Keratinocyte (primary cell): ENCODE measurements at places on chromosomes 6 and 20. TPM values are rescaled to one million over a fixed set of nuclear protein-coding genes. Genes with fewer than 3 reads are reported as not detected.

C6orf52 gene
- not detected in 3 replicates for polyA plus RNA-seq

B3GAT2 gene
- 0.01 TPM in 1 of 3 replicates, not detected in the others for polyA plus RNA-seq

TRIM31 gene
- polyA plus RNA-seq = 0.06 TPM in 1 of 3 replicates, not detected in the others

C6orf163 gene
- polyA plus RNA-seq = 0.19 to 0.83 TPM (median 0.53 TPM) in 3 replicates

FAM209B gene
- 0.12 to 0.38 TPM (median 0.18 TPM) in 3 replicates for polyA plus RNA-seq

CALHM5 gene
- polyA plus RNA-seq = 0.80 to 2.9 TPM (median 0.94 TPM) in 3 replicates

KCNK5 gene
- 0.02 to 0.03 TPM in 2 of 3 replicates, not detected in the other for polyA plus RNA-seq

DDO gene
- not detected in 3 replicates for polyA plus RNA-seq

HLA-C gene
- polyA plus RNA-seq = 329 to 536 TPM (median 330 TPM) in 3 replicates

PNLDC1 gene
- polyA plus RNA-seq = 0.05 to 0.14 TPM (median 0.12 TPM) in 3 replicates

LRRC73 gene
- 0.16 to 0.40 TPM (median 0.18 TPM) in 3 replicates for polyA plus RNA-seq

SSTR4 gene
- not detected in 3 replicates for polyA plus RNA-seq

SLC16A10 gene
- 0.10 TPM in 1 of 3 replicates, not detected in the others for polyA plus RNA-seq

CST2 gene
- not detected in 3 replicates for polyA plus RNA-seq

PDE10A gene
- not detected in 3 replicates for polyA plus RNA-seq

EYA4 gene
- polyA plus RNA-seq = 0.01 to 0.05 TPM in 2 of 3 replicates, not detected in the other

KIF25 gene
- not detected in 3 replicates for polyA plus RNA-seq

FAM162B gene
- polyA plus RNA-seq = not detected in 3 replicates

ERMARD gene
- 25.6 to 37.9 TPM (median 37.2 TPM) in 3 replicates for polyA plus RNA-seq

MTFR2 gene
- polyA plus RNA-seq = 5.7 to 12.0 TPM (median 7.3 TPM) in 3 replicates
